BJ (cell line): ENCODE measurements at places on chromosomes 5 and 9. TPM values are rescaled to one million over a fixed set of nuclear protein-coding genes. Genes with fewer than 3 reads are reported as not detected.

DNA sequence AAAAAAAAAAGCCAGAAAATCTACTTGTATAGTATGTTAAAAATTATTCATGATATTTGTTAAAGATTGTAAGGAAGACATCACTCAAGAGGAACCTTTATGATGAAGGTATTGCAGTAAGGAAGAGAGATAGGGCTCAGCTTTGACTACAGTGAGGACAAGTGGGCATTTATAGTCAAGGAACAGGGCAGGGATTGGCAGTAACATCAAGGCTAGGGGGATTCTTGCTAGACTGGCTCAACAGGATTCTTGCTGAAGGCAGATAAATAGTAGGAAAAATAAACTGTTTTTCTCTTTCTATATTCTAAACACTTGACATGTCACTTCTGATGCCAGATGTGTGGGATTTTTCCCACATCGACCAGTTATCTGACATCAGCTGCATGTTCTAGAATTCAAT is 96.7 kb downstream of the ITGA1 start:
- DNase-seq, result no peak

- no peak for DNase-seq
These were observed 34.6 kb upstream of the RAI14 start for GRCh38 chr5:34621277-34622097.

- no peak for DNase-seq
These were observed 271.5 kb downstream of the NR3C1 start for GRCh38 chr5:143131972-143132371.

- peak; percentile 92 for DNase-seq
These were observed 109.3 kb upstream of the IFNE start for GRCh38 chr9:21591221-21592062.

GRCh38 chr5:55904152-55904551 is 53.0 kb downstream of the IL31RA start:
- no peak for DNase-seq

- no peak for DNase-seq
These were observed 10.5 kb downstream of the ERGIC1 start for GRCh38 chr5:172844577-172844838.

Gene PCDHGB4
- 11.8 and 12.2 TPM in 2 replicates for polyA plus RNA-seq

Gene TLR4
- 5.4 and 9.2 TPM in 2 replicates for polyA plus RNA-seq

Gene IL7R
- polyA plus RNA-seq, result 54.5 and 65.9 TPM in 2 replicates

Gene SLC27A4
- polyA plus RNA-seq, result 9.3 and 15.2 TPM in 2 replicates
